ENCODE measurements at places on chromosomes 5 and 9.

DNA sequence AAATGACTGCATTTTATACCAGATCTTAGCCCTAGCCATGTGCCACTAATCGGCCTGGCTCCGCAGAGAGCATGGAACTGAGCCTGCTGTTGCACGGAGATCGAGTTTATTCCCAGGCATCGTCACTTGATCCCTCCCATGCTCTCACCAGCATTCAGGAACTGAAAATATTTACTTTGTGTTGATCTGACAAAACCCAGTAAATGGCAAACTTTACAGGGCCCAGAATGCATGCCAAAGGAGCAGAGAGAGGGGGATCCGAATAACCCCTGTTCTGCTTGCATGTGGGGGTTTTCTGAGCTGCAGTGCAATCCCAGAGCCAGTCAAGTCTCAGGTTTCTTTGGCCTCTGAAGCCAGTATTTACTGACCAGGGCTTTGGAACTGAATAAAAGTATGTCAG is 87.3 kb downstream of the GAS1 start:
- no peak for DNase-seq

DNA sequence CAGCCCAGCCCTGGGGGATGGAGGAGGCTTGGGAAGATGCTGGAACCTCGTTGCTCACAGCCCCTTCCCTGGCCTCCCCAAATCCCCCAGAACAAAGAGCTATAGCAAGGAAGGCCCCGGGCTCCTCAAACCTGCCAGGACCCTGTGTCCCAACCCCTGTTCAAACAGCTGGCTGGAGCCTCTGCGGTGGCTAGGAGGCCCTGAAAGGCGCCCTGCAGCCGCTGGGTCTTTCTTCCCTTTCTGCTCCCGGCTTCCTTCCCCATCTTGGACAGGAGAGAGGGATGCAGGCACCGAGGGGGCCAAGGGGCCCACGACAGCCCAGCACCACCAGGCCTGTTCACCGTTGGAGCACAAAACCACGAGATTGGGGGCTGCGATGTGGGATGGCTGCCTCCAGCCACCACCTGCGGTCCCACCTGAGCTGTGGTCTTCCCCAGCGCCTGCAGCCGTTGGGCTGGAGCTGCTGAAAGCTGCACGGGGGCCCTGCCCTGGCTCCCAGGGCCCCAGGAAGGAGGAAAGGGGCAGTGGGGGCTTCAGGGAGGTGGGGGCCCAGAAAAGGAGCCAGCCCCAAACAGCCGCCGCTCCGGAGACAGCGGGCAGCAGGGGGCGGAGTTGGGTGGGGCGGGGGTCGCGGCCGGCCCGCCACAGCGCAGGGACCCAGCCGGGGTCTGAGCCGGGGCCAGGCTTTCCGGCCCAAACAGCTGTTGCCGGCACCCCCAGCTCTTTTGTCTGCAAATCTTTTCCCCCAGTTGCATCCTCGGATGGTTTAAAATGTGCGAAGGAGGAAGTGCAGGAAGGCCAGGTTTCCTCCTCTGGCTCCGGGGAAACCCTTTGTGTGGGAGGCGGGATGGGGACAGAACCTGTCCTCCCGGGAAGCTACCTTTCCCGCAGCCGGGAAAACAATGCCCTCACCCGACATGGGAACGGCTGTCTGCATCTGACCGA is 16.1 kb downstream of the NOTCH1 start:
- DNase-seq, result no peak

DNA sequence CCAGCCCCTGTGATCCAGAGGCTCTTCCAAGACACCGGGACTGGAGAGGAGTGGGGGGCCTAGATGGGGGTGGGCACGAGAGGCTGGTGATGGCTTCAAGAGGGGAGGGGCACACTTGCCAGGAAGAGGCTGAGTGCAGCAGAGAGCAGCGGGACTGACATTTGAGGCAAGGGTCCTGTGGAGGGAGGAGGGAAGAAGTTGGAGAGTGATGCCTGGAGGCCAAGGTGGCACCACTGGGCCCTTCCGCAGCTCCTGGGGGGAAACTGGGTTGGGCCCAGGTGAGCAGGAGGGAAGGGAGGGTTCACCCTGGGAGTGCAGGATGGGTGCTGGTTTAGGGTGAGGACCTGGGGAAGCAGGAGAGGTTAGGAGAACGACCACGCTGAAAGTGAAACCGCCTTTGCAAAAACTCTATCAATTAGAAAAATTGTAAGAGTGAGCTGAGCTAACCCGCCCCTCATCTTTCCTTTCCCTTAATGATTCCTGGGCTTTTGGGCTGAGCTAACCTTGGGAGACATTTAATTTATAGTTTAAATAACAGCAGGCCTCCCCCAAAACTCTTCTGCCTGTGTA is 26.2 kb downstream of the ABO start:
- no peak for DNase-seq

DNA sequence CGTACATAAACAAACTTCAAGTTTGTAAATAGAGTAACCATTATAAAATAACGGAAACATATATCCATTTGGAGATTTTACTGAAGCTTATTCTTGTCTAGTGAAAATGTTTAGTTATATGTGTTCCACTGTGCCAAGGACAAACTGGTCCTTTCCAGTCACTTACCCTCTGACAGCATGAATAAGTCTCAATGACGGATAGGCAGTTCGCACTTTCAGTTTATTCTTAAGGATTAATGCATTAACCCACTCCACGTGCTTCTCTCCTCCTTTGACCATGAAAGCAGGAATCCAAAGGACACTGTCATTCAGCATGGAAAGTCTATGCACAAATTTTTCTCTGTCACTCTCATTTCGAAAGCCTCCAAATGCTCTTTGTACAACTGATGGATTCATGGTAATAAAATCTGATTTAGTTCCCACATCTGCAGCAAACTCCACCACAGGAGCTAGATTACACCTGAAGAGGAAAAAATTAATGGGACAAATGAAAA is 47.1 kb downstream of the ST8SIA4 start:
- no peak for DNase-seq

DNA sequence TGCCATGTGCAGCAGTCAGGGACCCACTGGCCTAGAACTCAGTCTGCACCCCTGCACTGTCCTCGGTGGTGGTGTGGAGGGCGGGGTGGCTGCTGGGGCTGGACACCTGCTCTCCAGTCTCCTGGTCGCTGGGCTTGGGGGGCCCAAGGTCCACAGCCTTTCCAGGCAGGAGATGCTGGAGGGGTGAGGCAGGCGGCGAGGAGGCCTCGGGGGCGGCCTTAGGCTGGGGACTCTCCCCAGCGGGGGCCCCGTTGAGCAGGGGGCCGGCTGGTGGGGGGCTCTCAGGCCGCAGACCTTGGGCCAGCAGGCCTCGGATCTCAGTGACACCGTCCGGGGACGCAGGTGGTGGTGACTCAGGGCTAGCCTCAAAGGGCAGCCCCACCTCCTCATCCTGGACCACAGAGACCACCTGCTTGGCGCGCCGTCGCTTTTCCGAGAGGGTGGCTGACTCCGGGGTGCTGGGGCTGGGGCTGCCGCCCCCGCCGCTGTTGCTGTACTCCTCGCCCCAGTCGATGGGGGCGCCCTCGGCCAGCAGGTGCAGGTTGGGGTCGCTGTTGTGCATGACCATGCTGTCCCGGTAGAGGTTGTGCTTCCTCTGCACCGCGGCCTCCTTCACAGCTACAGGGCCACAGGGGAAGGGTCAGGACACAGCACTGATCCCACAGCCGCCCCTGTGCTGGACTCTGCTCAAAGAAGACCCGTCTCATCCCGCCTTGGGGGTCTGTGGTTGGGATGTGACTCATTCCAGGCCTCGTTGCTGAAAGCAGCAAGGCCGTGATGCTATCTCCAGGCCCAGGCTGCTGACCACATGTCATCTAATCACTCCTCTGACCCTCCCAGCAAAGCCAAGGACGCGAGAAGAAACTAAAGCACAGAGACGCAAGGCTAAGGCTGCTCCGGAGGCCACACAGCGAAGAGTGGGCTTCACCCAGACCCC is 55.8 kb downstream of the LRSAM1 start:
- no peak for DNase-seq

Data from HFF-Myc (cell line).